ENCODE measurements at places on chromosomes 7 and 10.
A peak's percentile ranks its signal among the peaks of the same experiment; 100 is the strongest.

GRCh38 chr10:78847485-78847884, 221.3 kb upstream of the ZMIZ1 start:
- DNase-seq = no peak

GRCh38 chr10:120689777-120690529, 161.2 kb upstream of the WDR11 start:
- no peak for DNase-seq

DNA sequence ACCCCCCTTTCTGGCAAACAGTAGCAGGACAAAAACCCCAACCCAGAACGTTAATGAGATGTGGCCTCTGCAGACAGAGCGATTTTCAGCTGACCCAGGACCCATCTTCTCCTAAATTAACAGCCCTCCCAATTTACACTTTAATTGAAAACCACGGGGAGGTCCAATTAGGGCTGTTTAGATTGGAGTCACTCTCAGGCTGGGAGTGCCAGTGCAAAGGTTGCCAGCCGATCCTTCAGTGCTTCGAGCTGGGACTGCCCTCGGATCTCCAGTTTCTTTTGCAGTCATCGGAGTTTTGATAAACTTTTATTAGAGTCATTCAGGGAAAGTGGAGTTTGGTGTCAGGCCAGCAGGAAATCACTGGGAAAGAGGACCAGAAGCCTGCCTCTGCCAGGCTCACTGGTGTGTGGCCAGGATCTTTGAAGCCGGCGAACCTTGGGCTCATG, 108.0 kb downstream of the DOCK1 start:
- DNase-seq = no peak

- peak; percentile 72 for DNase-seq
These were observed 24.4 kb upstream of the PPIF start for GRCh38 chr10:79322616-79323543.

GRCh38 chr7:50336894-50337703, 32.6 kb downstream of the IKZF1 start:
- no peak for DNase-seq

Measured in stimulated activated CD4-positive, alpha-beta T cell treated with anti-CD3 and anti-CD28 coated beads, Interleukin-4, amount 100 ng/mL, for 4 hours (primary cell).